Right ventricle myocardium superior (tissue), 1 donor: ENCODE measurements at places on chromosomes 12 and 14. TPM values are rescaled to one million over a fixed set of nuclear protein-coding genes. Genes with fewer than 3 reads are reported as not detected.
A peak's percentile ranks its signal among the peaks of the same experiment; 100 is the strongest.

The CSRP2 gene
- total RNA-seq = 40.9 TPM

- DNase-seq = no peak
Observed at GRCh38 chr14:61832783-61833182, 70.6 kb downstream of the SNAPC1 start.

DNA sequence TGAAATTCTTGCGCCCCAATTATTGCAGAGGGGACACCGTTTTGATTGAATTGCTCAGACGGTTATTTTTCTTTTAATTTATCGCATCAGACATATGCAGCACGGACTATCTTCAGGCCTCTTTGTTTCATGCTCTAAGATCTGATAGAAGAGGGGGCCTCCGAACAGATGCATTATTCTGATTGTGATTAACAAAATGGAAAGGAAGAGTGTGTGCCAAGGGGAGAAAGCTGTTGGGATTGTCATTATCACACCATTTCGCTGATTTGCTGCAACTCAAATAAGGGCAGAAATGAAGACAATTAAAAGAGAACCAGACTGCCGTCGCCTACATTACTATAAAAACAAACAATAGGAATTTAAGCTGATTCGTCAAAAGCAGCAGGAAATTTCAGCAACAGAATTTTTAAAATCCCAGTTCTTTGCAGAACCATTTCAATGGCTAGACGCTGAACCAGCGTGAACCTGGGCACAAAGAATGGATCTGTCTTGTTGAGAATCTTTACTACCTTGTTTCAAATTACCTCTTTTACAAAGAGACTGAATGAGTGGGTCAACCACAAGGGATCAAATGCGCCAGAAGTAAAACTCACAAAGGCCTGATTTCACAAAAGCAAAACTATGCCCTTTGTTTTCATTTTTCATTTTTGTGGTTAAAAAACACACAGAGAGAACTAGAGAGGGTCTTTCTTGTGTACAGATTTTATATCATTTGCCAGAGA, 30.6 kb downstream of the TMEM132D start:
- no peak for DNase-seq

DNA sequence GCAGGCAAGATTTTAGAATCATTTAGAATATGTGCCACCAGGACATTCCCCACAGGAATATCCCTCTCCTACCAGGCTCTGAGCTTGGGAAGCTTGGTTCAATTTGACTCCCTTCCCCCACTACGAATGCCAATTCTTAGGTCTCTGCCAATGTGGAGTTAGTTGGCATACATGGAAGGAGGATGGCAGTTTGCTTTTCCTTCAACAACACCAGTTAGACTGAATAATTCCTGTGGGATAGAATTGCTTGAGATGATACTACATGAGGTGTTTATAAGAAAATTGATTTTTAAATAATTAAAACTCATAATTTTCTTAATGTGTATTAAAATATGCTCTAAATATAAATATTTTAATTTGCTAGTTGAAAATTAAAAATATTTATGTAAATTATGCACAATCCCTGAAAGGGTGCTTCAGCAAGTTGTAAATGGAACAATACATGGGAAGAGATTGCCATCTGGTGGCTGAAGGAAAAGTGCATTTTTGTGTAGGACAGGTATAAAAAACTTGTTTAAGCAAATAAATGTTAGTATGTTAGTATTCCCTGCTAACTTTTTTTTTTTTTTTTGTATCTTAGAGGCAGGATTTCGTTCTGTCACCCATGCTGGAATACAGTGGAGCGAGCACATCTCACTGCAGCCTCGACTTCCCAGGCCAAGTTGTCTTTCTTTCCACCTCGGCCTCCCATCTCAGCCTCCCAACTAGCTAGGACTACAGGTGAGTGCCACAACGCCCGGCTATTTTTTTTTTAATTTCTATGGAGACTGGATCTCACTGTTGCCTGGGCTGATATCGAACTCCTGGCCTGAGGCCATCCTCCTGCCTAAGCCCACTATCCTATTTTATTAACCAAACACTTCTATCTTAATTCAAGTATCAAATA, 25.8 kb upstream of the STRAP start:
- no peak for DNase-seq

The ERP27 gene
- 0.24 TPM for total RNA-seq

DNA sequence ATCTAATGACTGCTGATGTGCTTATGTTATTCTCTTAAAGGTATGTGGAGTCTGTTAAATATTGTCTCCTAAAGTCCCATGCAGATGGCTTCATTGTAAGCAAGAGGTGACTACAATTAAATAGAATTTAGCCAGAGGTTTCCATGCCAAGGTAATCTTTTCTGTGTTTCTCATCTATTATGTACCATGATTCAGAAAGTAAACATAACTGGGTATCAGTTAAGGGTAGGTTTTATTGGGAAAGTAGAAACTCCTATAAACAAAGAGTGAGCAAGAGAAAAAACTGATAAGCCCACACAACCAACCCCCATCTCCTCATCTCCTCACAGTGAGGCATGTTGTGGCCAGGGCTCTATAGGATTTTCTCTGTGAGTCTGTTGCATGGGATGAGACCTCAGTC, 611.7 kb downstream of the SNAPC1 start:
- no peak for DNase-seq

DNA sequence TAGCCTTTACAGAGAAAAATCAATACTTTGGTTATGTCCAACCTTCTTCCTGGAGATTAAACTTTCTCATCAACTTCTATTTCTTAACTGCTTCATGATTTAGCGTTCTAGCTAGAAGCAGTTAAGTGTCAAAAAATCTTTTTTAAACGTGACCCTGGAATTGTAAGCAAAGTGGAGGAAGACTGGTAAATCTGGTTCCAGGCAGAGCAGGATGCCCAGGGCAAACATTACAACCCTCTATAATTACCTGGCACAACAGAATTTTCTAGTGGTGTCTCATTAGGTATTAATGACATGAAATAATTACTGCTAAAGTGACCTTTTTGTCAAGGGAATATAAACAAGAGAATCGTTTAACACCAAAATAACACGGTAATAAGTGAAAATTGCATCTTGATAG, 320.8 kb downstream of the MED13L start:
- DNase-seq = no peak

The SMIM10L1 gene
- total RNA-seq = 13.6 TPM

GRCh38 chr14:31403707-31404106, 16.6 kb downstream of the HEATR5A start:
- no peak for DNase-seq

GRCh38 chr14:89409961-89410360, 7.1 kb downstream of the FOXN3 start:
- no peak for DNase-seq

DNA sequence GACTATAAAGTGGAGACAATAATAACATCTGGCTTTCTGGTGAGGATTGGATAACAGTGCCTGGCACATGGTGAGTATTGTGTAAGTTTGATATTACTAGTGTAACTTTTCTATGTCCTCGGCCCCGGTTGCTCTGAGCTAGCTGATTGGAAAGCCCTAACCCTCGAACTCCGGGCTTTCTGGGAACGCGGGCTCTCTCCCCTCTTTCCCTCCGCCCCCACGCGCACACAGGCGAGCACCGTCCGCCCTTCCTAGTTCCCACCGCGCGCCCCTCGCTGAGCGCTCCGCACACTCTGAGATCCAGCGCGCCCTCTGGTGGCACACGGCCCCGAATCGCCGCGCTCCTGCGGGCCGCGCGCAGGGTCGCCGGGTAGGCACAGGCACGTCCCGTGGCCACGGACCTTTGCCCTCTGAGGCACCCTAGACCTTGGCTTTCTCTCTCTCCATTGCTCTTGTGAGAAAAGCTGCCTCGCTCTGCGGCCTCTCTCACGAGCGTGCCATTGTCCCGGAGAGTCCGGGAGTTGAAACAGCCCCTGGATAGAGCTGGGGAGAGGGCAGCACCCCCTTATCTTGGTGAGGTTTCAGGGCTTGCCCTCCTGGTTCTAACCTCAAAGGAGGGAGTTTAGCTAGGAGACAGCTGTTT, 23.2 kb upstream of the ESRRB start:
- DNase-seq = peak; percentile 79

DNA sequence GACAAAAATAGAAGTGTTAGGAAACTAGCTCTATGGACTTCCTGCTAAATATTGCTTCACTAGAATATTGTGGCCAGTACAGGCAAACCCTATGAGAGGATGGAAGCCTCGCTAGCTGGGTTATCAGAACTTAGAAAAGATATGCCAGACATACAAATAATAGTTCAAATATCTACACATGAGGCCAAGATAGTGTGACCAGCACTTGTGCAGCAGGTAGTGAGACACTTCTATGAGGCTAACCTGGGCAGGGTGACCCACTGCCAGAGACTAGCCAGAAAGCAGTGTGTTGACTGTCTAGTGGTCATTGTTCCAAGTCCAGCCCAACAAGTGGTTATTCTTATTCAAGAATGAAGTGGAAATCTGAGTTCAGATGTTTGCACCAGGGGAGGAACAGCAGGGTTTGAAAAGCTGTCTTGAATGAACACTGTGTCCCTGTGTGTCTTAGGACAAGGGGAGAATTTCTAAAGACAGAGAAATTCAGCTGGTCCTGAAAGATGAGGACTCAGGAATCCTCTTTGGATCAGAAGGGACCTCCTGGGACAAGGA, 16.3 kb downstream of the TSPAN8 start:
- DNase-seq = no peak

- no peak for DNase-seq
Observed at GRCh38 chr12:100398307-100398706, 41.4 kb downstream of the SLC17A8 start.

DNA sequence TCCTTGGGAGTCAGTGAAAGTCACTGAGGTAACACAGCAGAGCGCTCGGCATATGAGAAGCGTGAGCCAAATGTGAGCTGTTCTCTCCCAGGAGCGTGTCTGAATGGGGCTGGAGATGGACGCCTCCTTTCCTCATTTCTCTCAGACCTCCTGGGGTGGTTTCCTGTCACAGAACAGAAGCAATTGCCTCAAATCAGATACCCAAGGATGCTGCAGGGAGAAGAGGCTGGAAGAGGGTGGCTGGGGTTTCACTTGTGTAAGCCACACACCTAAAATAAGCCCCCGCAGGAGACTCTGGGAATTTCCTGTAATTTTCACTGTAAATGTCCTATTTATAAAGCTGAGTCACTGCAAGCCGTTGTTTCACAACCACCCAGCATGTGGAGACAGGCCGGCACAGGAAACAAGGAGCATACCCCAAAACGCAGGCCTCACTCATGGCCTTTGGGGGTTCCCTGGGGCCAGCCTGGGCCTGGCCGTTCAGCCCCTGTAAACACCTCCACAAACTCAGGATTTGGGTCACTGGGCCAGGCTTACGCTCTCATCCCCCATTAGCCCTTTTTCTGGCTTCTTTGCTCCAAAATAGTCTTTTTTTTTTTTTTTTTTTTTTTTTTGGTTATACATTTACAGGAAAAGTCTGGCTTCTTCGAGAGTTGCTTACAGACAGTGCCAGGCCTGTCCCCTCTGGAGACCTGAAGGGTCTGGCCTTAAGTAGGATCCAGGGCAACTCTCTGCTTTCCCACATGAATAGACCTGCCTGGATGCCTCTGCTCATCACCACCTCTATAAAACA, 55.3 kb downstream of the VCPKMT start:
- peak; percentile 58 for DNase-seq

DNA sequence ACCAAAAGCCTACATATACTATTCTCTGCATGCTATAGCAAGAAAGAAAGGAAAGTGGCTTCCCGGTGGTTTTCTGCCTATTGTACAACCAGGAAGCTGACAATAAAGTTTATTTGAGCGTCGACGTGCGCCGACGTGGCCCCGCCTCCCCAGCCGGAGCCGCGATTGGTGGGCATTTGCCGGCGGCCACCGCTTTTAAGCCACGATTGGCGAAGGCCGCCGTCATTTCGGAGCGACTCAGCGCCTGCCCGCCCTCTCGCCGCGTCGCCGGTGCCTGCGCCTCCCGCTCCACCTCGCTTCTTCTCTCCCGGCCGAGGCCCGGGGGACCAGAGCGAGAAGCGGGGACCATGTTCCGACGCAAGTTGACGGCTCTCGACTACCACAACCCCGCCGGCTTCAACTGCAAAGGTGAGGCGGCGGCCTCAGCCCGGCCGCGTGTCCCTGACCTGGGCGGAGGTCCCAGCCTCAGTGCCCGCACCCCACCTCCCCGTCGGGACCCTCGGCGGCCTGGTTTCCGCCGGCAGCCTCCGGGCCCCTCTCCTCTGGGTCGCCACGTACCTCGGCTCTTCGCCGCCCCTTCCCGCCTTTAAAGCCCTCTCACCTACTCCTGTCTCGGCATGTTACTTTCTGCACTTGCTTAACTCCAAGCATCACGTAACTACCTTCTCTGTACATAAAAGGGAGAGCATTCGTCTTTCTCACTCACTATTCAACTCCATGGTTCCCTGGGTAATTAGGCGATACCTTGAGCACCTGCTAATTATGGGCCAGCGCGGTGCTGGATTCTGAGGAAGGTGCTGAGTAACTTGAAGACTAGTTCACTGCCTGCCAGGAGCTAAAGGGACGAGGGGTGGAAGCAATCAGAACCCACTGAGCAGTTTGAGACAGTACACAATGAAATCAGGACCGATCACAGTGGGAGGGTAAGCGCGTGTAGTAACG, at the start of gene RTRAF:
TSS of gene RTRAF (plus strand) at position 254 of the 942 bp plus-strand sequence. CDS start at position 348, 94 bp downstream.
- DNase-seq = peak; percentile 97

- DNase-seq = no peak
Observed at GRCh38 chr12:12446786-12447185, 89.9 kb downstream of the BORCS5 start.

GRCh38 chr14:50520947-50521815, 11.2 kb downstream of the MAP4K5 start:
- DNase-seq = no peak

The PRB2 gene
- not detected for total RNA-seq

- no peak for DNase-seq
Observed at GRCh38 chr14:51168215-51168613, 71.8 kb upstream of the TMX1 start.

- DNase-seq = no peak
Observed at GRCh38 chr12:32754111-32754510, 1.6 kb downstream of the YARS2 start.

- no peak for DNase-seq
Observed at GRCh38 chr14:33052943-33053342, 114.3 kb downstream of the NPAS3 start.

- DNase-seq = no peak
Observed at GRCh38 chr12:26188127-26188526, 7.2 kb upstream of the SSPN start.

GRCh38 chr14:22555384-22556011, 33.5 kb downstream of the DAD1 start:
- DNase-seq = no peak

DNA sequence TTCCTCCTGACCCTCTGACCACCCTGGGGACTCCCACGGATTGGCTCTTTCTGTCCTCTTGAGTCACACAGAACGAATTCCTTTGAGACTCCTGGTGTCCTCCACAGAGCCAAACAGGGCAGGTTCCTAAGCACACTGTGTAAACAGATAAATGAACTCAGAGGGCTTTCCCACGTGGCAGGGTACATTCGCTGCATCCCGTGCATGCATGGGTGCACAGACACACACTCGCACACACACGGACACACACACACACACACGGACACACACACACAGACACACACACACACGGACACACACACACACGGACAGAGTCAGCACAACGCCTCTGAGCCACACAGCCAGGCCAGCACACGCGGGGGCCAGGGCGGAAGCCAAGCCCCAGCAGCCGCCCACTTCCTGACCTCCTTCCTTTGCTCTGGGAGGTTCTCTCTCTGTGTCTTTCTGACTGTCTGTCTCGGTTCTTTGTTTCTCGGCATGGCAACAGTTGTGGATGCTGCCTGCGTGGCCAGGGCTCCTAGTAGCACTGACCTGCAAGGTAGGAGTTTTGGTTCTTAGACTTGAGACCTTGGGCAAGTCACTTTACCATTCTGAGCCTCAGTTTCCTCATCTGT, 706 bp downstream of the CRACR2A start:
- peak; percentile 73 for DNase-seq

GRCh38 chr14:73937012-73937411, 12.9 kb downstream of the FAM161B start:
- no peak for DNase-seq
